HT-29 (cell line): ENCODE measurements at places on chromosomes 4 and X.

- no peak for DNase-seq
These were observed 4.8 kb downstream of the SLC16A2 start for GRCh38 chrX:74426071-74426470.

DNA sequence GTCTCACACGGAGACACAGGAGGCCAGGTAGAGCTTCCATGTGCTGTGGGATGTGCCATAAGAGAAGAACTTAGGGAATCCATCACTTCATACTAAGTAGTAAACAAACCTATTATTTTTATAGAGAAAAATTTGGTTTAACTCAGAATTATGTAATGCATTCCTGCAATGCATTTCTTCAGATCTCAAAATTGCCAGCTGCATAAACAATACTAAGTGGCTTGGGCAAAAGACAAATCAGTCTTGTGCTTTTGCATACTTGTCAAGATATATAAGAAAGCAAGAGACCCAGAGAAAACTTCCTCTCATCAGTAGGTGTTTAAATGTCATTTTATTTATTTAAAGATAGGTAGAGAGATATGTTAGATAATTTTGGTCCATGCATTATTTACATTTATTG, 382.1 kb upstream of the CTSO start:
- no peak for DNase-seq

DNA sequence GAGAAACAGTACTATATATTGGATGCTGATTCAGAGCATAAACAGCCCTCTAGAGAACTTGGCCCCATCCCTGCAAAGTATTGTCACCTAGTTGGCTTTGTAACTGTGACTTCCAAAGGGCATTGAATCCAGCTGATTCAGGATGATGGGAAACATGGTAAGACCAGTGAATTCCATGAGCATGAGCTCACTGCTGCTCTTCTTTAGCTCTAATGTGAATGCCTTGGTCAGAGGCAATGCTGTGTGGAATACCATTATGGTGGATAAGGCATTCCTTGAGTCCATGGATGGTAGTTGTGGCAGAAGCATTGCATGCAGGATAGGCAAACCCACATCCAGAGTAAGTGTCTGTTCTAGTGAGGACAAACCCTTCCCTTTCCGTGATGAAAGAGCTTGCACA, 365.6 kb upstream of the EDA2R start:
- DNase-seq: no peak

- DNase-seq: no peak
These were observed 287.6 kb upstream of the TAPT1 start for GRCh38 chr4:16513876-16514275.

- DNase-seq: no peak
These were observed 129.2 kb downstream of the MANBA start for GRCh38 chr4:102631616-102632015.

- no peak for DNase-seq
These were observed 4.8 kb downstream of the MSANTD1 start for GRCh38 chr4:3253808-3254207.

DNA sequence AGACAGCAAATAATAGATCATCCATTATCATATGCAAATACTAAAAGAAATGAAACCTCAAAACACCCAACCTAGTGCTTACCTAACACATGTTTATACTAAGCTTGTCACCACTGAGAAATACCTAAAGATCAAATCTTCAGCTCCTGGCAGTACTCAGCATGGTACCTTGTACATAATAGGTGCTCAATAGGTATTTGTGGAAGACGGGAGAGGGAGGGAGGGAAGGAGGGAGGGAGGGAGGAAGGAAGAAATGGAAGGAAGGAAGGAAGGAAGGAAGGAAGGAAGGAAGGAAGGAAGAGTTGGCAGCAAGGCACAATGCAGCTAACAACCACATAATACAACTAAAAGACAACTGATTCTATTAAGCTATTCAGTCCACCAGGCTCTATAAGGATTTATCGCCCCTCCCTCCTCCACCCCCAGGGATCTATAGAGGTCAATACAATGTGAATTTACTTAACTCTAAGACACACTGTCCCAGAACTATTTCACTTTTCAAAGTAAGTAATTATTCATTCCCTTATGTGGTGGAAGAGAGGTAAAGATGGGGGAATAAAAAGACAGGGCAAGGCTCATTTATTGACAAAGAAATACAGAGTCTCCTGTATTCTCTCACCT, 328.9 kb downstream of the PAPSS1 start:
- DNase-seq: no peak

DNA sequence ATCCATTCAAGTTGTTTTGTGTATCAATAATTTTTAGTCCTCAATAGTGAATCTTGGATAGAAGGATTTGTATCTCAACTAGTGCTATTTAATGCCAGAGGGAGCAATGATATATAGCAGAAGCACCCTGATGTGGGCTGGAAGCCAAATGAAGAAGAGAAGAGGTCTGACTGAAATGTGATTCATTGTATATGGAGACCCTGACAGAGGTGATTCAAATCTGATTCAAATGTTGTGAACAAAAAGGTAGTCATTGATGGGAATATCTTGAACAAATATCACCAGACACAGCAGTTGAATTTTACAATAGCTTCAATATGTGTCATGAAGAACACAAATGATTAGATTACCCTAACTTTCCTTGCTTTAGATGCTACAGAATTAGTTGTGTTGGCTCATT, 27.5 kb upstream of the SULT1B1 start:
- DNase-seq: no peak

DNA sequence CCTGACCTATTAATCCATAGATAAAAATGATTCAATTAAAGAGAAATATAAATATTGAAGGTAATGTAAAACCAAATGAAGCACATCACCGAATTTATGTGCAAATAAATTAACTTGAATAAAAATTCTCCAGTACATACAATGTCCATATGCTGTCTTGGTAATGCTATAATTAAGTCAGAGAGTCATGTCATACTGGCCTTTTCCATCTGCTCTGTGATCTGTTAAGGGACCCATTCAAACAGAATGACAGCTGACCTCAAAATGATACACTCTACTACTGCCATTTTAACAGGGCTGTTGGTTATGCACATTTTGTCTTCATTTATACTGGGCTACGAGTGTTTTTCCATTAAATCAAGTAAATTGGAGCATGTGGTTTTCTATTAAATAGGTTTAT, 99.3 kb downstream of the TEX13A start:
- DNase-seq: no peak

DNA sequence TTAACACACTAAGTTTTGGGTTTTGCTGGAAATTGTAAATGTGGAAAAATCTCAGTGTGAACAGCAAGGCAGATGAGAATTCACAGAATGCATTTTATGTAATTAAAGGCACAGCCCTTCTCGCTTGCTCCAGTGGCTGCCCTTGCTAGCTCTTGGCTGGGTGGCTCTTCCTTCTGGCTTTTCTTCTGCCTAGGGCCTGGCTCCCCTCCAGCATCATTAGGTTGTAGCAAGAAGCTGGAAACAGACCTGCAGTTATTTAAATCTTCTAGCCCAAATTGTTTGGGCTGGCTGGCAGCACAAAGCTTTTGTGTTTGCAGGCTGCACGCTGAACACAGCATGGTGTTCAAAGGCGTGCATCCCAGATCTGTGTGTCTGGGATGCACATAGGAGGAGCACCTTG, 56.5 kb downstream of the LIMCH1 start:
- DNase-seq: no peak

DNA sequence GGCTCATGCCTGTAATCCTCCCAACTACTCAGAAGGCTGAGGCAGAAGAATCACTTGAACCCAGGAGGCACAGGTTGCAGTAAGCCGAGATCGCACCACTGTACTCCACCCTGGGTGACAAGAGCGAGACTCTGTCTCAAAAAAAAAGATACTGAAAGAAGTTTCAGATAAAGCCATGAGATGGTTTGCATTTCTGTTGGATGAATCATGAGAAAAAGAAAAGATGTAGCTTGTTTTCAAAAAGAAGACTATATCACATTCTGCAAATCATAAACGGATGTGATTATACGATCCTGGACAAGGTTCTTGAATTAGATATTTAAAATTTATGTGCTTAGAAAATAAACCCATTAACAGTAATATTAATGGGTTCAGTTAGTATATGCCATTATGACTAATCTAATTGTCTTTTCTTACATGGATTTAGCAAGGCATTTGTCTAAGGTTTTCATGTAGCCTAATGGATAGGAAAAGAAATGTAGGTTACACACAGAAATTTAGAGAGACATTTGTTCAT, 345.9 kb downstream of the SLC7A11 start:
- DNase-seq: no peak

DNA sequence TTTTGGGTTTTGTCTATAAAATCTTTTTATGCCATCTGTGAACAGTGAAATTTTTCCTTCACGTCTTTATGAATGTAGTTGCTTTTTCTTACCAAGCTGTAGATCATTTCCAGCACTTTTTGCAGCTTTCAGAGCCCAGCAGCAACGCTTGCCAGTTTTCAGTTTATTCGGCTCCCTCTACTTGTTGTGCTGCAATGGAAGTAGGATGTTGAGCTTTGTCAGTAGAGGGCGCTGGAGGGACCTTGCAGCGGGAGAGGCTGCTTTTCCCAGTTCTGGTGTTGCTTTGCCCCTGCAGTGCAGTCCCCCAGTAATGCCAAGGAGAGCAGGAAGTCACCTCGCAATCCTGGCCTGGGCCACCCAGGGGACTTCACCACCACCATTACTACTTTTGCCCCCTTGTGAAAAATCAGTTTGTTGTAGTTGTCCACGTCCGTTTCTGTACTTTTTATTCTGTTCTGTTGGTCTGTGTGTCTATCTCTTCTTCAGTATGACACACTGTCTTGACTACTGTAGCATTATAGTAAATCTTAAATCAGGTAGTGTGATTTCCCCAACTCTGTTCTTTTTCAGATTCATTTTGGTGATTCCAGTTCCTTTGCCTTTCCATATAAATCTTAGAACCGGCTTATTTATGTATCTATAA, 21.8 kb downstream of the CMC4 start:
- peak; percentile 63 for DNase-seq

DNA sequence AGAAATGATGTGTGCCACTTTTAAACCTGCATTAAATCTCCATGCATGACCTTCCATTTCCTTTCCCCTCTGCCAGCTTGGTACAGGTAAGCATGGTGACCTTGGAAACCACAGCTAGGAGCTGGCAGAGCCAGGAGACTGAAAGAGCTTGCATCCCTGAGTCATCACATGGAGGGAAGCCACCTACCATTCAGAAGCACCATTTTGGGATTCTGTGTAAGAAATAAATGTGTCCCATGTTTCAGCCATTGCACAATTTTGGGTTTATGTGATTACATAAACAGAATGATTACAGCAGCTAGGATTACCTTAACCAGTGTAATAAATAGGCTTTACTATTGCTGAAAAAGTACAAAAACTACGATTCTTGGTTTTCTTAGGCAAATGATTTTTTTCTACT, 17.3 kb upstream of the CCDC149 start:
- DNase-seq: no peak

DNA sequence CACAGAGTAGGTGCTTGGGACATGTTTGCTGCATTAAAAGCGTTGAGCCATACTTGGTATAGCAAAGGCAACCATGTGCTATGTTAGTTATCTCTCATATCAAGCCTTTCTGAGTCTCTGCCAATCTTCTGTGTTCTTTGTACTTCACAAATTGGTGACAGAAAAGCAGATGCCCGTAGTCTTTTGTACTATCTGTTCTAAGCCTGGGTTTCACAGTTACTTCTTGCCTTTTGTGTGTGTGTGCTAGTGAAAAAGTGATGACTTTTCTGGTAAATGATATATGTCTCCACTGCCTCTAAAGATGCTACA, 16.1 kb upstream of the KLHL2 start:
- DNase-seq: no peak

GRCh38 chrX:46140272-46140671, 404.9 kb downstream of the ZNF674 start:
- DNase-seq: no peak

- DNase-seq: no peak
These were observed 71.6 kb upstream of the TET2 start for GRCh38 chr4:105075045-105075444.

- DNase-seq: no peak
These were observed 64.0 kb downstream of the SOX3 start for GRCh38 chrX:140440876-140441275.

GRCh38 chr4:173370130-173370476, 651 bp upstream of the SAP30 start:
- DNase-seq: no peak

GRCh38 chrX:154824638-154825037, 9.8 kb downstream of the SMIM9 start:
- DNase-seq: no peak

DNA sequence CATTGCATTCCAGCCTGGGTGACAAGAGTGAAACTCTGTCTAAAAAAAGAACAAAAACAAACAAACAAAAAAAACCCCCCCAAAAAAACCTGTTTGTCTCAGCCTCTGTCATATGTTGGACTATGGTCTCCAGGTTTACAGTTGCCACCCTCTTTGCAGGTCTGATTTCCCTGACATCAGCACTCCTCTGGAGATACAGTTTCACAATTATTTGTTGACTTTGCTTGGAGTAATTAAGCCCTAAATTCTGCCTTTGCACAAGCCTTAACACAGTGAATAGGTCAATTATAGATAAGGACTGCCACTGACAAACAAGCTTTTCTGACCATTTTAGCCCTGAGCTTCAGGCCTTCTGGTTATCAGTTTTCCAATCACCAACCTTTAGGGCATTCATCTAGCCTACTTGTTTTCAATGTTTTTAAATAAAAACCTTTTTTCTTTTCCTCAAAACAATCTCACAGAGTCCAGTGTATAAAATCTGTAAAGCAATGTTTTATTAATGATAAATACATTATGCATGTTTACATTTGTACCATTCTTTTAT, 20.4 kb upstream of the MAPK10 start:
- DNase-seq: no peak

DNA sequence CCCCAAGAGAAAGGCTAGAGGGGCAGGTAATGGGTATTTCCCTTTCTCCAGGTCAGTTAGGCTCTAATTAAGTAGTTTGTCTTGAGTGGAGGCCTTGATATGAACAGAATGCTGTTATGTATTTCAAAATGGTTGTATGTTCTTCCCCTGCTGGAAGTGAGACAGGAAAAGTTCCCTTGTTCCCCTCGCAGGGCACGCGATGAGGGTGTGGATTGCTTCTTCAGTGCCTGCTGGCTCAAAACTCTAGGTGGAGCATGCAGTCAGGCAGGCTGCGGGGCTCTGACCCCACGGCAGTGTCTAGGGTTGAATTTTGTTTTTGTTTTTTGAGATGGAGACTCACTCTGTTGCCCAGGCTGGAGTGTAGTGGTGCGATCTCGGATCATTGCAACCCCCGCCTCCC, 341.0 kb upstream of the ZCCHC13 start:
- no peak for DNase-seq

DNA sequence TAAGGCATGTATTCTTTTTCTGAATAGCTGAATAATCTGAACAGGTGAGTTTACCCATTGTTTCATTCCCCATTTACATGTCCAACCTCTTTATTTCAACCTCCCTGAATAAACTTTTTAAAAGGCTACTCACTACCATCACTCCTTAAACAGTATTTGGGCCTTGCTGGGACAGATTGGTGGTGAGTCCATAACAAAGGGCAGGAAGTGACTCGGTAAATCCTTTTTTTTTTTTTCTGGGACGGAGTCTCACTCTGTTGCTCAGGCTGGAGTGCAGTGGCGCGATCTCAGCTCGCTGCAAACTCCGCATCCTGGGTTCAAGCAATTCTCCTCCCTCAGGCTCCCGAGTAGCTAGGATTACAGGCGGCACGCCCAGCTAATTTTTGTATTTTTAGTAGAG, 23.4 kb upstream of the SEC24B start:
- DNase-seq: no peak
